ENCODE measurements at places on chromosomes 2 and 18.

DNA sequence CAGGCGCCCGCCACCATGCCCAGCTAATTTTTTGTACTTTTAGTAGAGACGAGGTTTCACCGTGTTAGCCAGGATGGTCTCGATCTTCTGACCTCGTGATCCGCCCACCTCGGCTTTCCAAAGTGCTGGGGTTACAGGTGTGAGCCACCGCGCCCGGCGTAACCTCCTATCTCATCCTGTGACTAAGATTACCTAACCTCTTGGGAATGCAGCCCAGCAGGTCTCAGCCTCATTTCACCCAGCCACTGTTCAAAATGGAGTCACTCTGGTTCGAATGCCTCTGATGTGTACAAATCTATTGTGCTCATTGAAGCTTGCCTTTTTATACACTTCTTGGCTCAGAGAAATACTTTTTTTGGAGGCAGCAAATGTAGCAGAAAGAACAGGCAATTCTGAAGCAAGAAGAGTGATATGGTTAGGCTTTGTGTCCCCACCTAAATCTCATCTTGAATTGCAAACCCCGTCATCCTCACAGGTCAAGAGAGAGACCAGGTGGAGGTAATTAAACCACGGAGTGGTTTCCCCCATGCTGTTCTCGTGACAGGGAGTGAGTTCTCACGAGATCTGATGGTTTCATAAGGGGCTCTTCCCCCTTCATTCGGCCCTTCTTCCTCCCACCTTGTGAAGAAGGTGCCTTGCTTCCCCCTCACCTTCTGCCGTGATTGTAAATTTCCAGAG is 60.6 kb downstream of the SLC4A3 start:
- no peak for DNase-seq

DNA sequence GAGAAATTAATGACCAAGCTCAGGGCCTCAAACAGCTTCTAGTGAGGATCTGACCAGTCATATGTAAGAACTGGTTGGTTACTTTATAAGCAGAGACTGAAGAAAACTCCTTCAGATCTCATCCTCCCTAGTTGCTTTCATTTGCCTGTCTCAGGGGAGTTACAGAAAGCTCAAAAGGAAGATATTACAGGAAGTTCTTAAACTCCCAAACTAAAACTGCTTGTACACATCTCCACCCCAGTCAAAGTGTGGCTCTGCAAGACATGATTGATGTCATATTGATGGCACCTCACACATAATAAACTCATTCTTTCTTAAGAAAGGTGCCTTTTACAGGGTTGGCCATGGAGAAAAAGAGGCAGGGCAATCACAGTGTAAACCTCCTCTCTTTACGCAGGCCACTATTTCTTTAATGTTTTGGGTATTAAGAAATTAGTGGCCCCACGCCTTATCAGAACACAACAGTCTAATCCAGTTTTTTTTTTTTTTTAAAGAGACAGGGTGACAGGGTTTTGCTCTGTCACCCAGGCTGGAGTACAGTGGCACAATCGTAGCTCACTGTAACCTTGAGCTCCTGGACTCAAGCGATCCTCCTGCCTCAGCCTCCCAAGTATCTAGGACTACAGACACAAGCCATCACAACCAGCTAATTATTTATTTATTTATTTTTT is 62.6 kb upstream of the STK17B start:
- DNase-seq, result no peak

GRCh38 chr2:181309586-181309985 is 147.6 kb upstream of the ITGA4 start:
- no peak for DNase-seq

GRCh38 chr2:71060871-71061270 is 7.6 kb upstream of the NAGK start:
- DNase-seq, result no peak

DNA sequence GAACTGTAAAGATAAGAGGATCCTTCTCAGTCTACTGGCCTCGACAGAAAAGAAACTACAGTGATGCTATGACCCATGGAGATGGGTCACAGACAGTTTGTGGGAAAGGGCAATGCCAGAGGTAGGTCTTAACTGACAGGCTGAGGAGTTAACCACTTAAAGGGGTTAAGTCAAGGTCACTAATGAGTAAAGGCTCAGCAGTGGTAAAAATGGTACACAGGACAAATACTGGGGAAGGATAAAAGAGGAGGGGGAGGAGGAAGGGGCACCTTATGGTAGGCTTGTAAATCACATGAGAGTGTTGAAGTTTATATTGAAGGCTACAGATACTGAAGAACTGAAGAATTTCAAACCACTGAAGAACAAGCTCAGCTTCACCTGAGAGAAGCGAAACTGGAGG is 9.9 kb downstream of the IER3IP1 start:
- DNase-seq, result no peak

- DNase-seq, result no peak
Observed at GRCh38 chr18:61921621-61922235, 28.9 kb upstream of the RNF152 start.

GRCh38 chr2:227461811-227462461 is 10.0 kb upstream of the AGFG1 start:
- DNase-seq, result no peak

- no peak for DNase-seq
Observed at GRCh38 chr18:57083485-57083884, 63.4 kb upstream of the BOD1L2 start.

DNA sequence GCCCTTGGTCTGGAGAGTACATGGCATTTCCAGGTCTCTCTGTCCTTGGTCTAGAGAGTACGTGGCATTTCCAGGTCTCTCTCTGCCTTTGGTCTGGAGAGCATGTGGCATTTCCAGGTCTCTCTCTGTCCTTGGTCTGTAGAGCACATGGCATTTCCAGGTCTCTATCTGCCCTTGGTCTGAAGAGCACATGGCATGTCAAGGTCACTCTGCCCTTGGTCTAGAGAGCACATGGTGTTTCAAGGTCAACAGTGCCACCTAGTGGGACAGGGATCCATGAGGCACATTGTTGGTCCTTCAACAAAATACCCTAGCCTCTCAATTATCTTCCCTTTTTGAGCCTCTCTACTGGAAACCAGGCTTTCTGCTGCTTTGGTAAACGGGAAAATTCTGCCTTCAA is 250.2 kb downstream of the OTX1 start:
- DNase-seq, result peak; percentile 5

GRCh38 chr2:2812117-2812516 is 481.0 kb upstream of the MYT1L start:
- no peak for DNase-seq

DNA sequence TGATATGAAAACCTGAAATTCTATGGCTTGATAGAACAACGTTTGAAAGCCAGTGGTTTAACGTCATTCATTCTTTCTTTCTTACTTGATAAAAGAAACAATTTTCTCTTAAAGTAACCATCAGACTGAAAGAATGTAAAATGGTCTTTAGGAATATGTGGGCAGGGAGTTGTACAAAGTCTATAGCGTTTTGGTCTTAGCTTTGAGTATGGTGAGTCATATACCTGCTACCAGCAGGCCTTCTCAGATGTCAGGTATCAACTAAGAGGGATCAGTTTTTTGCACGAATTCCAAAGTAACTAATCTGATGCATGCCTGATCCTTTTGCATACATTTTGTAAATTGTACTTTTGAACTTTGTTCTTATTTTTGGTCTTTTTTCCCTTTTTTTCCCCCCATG is 101.5 kb upstream of the DSEL start:
- no peak for DNase-seq

GRCh38 chr2:212032032-212032431 is 506.6 kb downstream of the ERBB4 start:
- DNase-seq, result no peak

GRCh38 chr2:179222076-179222475 is 42.6 kb downstream of the SESTD1 start:
- DNase-seq, result no peak

- no peak for DNase-seq
Observed at GRCh38 chr2:163369111-163369510, 366.7 kb downstream of the FIGN start.

GRCh38 chr2:160993654-160994061 is 166.6 kb upstream of the TANK start:
- no peak for DNase-seq

DNA sequence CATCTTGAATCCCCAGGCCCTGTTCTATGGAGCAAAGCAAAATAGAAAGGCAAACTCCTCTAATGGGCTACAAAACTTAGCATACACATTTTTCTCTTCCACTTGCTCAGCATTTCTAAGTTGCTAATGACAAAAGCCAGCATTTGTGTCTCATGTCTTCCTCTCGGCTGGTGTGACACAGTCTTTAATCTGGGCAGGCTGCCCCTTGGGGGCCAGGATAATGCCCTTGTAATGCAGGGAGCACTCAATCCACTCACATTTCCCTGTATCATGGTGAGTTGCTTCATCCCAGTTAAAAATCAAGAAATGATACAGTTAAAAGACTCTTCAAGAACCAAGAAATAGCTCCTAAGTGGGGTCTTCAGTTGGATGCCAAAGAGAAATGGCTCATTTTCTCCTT is 109.1 kb upstream of the FBXO11 start:
- DNase-seq, result no peak

DNA sequence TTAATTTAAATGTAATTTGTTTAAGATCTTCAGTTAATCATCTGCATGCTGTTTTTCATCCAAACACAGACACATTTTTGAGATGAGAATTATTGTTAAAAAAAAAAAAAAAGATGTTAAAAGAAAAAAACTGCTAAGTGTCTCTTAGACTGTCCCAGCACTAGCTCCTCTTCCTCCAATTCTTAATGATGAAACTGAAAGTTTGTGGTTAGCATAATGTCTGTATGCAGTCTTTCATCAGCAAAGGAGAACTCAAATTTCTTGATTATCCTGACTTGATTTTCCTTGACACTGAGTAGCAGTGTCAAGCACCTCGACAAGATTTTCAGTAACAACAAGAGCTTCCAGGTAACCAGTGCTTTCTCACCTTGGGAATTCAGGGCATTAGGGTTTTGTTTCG is 274.4 kb downstream of the LRRTM1 start:
- no peak for DNase-seq

DNA sequence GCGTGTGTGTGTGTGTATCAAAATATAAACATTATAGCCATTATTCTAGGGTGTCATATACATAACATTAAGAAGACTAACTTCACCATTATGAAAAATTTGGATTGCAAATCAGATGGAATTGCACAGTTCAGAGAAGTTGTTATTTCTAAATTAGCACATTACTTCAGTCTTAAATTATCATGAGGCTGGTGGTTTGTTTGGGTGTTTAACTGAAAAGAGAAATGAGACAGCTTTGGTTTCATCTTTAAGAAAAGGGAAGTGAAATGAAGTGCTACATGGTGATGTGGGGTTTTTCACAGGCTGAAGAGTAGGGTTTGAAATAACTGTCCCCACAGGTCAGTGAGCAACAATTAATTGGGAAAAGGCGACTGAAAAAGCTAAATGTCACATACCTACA is 161.2 kb upstream of the XIRP2 start:
- no peak for DNase-seq

DNA sequence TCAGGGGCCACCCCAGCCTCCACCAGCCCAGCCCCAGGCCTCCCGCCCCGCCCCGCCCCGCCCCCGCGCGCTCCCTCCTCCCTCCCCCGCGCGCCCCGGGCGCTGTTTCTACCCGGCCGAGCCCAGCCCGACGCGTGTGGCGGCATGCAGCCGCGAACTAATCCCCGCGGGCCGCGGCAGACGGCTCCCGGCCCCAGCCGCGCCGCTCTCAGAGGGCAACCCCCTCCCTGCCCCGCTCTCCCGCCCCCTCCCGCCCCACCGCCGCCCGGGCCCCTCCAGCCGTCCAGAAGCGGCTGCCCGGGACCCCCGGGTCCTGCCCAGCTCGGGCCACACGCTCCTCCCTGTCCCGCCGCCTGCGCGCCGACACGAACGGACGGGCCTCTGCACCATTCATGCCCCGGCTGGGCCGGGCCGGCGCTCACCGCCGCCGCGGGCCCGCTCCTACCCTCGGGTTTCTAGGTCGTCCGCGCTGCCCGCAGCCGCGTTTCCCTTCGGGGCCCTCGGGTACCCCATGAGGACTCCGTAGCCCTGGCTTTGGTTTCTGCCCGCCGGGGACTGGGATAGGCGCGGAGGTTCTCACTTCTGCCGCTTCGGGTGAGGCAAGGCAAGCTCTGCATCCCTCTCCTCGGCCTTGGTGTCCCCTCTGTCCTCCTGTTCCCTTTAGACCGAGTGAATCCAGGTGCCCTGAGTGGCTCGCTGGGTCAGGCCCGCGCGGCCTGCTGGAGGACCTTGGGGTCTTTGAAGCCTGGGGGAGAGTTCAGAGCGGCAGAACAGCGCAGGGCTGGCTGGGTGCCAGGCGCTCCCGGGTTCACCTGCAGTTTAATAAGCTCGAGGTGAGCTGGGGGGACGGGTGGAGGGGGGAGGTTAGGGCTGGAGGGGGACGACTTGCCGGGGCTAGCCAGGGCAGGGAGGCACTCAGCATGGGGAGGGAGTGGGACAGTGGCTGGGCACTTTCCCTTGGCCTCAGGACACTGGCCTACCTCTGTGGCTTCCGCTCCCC is 3.1 kb downstream of the WNT10A start:
- no peak for DNase-seq

GRCh38 chr2:28293416-28293815 is 99.2 kb upstream of the FOSL2 start:
- no peak for DNase-seq

DNA sequence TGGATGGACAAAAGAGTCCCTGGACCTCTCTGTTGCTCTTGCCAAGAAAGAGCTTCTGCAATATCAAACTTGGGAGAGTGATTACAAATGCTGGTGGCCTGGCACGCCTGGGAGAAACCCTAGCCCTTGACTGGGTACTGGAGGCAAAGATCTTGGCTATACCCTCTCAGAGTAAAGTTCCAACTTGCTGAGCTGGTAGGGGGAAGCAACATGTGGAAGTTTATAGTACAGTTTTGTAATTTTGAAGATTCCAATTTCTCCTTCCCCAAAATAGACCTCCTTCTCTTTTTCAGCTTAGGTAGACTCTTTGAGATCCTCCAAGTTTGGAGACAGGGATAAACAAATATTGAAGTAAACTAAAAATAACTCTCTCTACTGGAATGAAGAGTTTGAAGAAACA is 645.3 kb downstream of the NR4A2 start:
- DNase-seq, result no peak

GRCh38 chr2:44616667-44617155 is 255.0 kb downstream of the CAMKMT start:
- no peak for DNase-seq

DNA sequence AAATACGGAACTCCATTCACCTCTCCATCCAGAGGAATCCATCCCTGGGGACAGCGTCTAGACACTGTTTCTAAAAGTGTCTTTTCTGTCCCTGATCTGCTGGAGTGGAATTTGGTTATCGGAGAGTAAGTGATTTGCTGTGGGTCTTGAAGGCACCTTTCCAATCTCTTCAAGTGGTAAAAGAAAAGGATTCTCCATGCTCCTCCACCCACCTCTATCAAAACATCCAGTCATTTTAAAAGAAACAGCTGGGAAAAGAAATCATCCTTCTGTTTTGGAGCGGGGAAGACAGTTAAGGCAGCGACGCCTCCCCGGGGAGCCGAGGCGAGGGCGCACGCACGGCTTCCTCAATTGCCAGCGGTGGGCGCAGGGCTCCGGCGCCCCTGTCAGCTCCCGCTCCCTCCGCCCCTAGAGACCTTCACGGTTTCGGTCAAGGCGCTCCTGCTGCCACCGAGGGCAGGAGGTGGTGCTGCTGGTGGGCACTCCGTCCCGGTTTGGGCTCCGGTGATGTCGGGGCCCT is 547 bp downstream of the SLC35F5 start:
- DNase-seq, result peak; percentile 55

GRCh38 chr2:239061824-239062570 is 214.1 kb downstream of the TWIST2 start:
- DNase-seq, result no peak

Data from activated CD4-positive, alpha-beta T cell treated with anti-CD3 and anti-CD28 coated beads, Interleukin-2, amount 50 U/mL, for 48 hours (primary cell).